NCI-H460 (cell line): ENCODE measurements at places on chromosomes 6 and 20.

GRCh38 chr20:22248051-22248667 lies 336.2 kb downstream of the FOXA2 start:
- DNase-seq = no peak

- DNase-seq = no peak
These were observed 155.2 kb upstream of the PTPN1 start for GRCh38 chr20:50354721-50355589.

DNA sequence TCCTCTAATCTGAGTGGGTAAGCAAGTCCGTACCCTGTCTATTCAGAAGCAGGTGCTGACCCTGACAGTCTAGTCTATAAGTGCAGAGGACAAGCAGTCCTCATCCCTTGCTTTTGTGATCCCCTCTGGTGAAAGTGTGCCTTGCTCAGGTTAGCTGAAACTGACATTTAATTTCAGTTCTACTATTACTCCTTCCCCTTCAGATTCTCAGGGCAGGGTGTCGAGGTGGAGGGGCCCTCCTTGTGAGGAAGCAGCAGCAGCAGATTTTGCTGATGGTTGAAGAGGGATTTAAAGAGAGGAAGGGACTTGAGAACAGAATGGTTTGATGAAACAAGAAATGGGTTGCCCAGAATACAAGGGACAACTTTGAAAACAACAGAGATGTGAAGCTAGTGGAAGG lies 309.3 kb downstream of the CLIC5 start:
- DNase-seq = no peak

DNA sequence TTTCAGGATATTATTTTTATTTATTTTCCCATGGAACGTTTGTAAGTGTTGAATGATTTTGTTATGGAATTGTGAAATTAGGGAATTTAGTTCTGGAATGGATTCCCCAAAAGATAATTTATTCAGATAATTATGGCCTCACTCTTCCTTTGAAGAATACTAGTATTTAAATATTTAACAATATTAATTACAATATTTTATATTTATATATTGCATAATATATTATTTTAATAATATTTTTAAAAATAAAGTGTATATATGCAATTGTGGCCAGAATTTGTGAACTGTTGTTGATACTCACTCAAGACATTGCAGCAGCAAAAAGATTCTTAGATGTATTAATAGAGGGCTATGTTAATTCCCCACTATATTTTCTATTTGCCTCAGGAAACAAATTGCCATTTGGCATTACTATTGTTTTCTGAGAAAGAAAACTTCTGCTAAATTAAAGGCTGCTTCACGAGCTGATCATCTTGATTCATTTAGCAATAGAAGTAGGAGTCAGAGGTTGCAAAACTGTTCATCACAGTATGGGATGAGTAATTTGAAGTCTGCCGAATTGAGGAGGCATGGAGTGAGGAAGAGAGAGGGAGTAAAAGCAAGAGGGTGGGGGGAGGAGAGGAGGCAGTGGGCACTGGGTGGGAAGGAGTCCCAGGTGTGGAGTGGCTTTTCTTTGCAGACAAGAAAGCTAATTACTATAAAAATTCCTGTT lies 729.2 kb downstream of the DHX35 start:
- no peak for DNase-seq
